ENCODE measurements at places on chromosomes 11 and 22.
A peak's percentile ranks its signal among the peaks of the same experiment; 100 is the strongest.

DNA sequence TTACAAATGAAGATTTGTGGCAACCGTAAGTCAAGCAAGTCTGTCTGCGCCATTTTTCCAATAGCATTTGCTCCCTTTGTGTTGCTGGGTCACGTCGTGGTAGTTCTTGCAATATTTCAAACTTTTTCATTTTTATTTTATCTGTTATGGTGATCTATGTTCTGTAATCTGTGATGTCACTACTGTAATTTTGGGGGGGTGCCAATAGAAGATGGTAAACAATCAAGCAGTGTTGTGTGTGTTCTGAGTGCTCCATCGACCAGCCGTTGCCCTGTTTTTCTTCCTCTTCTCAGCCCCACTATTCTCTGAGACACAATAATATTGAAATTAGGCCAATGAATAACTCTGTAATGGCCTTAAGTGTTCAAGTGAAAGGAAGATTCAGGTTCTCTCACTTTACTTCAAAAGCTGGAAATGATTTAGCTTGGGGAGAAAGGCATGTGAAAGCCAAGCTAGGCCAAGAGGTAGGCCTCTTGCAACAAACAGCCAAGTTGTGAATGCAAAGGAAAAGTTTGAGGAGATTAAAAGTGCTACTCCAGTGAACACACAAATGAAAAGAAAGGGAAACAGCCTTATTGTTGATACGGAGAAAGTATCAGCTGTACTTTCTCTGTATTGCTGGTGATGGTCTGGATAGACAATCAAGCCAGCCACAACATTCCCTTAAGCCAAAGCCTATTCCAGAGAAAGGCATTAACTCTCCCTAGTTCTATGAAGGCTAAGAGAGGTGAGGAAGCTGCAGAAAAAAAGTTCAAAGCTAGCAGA is 7.5 kb downstream of the ZC3H12C start:
- no peak for DNase-seq

- DNase-seq, result no peak
Observed at GRCh38 chr11:113106507-113106906, 145.3 kb downstream of the NCAM1 start.

- DNase-seq, result no peak
Observed at GRCh38 chr11:20739107-20739506, 69.7 kb downstream of the NELL1 start.

DNA sequence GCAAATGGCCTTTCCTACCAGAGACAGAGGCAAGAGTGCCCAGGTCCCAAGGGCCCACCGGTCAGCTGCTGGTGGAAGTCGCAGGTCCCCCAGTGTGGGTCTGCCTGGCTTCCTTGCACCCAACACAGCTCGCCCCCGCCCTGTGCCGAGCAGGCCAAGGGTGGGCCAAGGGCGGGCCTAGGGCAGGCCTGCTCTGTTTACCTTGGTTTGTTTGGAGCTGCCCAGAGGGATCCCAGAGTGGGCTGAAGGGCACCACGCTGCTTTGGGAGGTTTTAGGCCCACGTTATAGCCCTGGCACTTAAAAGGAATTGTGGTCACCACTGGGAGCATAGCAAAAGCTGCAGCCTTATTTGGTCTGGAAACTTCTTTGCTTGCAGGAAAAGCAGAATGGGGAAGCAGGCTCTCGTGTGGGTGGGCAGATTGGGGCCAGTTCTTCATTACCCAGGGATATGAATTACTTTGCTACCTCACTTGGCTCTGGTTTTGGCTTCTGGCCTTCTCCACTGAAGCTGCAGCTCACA is 38.0 kb downstream of the MRGPRD start:
- no peak for DNase-seq

DNA sequence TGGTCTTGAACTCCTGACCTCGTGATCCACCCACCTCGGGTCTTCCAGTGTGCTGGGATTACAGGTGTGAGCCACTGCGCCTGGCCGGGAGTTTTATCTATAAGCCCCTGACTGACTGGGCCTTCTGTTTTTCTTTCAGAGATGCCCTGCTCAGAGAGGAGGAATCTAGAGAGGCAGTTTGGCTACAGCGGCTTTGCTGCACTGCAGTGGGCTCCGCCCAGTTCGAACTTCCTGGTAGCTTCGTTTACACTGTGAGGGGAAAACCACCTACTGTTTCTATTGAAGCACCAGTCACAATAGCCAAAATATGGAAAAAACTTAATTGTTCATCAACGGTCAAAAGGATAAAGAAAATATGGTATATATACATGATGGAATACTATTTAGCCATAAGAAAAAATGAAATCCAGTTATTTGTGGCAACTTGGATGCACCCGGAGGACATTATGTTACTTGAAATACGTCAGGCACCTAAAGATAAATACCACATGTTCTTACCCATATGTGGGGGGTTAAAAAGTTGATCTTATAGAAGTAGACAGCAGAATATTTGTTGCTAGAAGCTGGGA is 31.9 kb upstream of the FAM181B start:
- DNase-seq, result peak; percentile 41

DNA sequence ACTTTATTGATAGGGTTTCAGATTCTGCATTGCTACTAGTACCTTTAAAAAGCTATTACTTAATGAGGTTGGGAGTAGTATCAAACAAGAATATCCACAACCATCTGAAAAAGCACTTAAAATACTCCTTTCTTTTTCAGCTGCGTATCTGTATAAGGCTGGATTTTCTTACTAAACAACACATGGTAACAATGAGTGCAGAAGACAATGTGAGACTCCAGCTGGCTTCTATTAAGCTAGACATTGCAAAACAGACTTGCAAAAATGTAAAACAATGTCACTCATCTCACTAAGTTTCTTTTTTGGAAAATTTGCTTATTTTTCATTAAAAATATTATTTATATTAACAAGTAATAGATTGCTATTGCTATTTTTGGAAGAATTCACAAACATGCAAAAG is 132.6 kb downstream of the WNT11 start:
- no peak for DNase-seq
